ENCODE measurements at places on chromosomes 11 and 22.
A peak's percentile ranks its signal among the peaks of the same experiment; 100 is the strongest.

- no peak for DNase-seq
These were observed 68.9 kb downstream of the C22orf31 start for GRCh38 chr22:28992565-28993356.

- DNase-seq, result no peak
These were observed 84.8 kb downstream of the SNX19 start for GRCh38 chr11:130831506-130831905.

DNA sequence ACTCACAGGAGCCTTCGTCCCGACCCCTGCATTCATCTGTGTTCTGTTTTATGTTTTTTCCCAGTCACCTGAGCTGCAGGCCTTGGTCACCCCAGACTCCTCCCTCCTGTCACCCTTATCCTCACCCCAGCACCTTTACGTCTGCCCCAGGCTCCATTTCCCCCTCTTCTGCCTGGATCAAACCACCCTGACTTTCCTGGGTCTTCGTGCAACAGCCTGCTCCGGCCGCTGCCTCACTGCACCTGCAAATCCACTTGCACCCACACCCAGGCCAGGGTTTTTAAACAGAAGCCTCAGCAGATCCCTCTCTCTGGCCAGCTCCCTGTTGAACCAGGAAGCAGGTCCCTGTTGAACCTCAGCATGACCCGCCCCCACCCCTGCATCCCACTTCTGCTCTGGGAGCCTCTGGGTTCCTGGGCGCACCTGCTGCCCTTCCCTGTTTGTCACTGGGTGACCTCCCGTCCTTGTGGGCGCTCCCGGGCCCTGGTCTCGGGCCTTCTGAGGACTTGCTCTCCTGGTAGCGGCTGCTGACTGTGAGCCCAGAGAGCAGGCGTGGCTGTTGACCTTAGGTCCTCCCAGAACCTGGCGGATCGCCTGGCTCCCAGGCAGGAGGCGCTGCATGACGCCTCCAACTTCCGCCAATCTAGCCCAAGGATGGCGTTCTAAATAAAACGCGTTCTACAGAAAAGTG is 12.8 kb downstream of the MAPK8IP2 start:
- DNase-seq, result no peak

DNA sequence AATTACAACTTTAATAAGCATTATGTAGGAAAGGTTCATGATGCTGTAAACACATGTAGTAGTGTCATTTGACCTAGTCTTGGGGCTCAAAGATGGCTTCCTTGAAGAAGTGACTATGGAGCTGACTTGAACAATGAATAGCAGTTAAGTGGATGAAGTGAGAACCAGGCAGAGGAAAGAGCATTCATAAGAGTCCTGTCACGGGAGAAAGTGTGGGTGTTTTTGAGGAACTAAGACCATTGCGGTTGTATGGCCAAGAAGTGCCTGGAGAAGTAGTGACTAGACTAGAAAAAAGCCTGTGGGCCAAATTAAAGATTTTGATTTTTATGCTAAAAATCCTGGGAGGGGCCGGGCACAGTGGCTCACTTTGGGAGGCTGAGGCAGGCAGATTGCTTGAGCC is 7.2 kb upstream of the IL18BP start:
- no peak for DNase-seq

DNA sequence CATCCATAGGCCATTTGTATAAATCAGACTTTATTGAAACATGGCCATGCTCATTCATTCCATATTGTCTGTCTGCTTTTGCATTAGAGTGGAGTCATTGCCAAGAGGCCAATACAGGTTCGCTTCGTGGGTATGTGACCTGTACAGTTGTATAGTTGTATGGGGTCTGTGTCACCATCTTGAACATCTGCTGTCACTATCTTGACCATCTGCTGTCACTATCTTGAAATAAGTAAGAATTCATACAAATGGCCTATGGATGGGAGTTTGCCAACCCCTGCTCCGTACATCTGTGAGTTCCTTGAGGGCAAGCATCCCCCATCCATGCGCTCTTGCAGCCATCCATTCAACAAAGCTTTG is 44.4 kb upstream of the ANO1 start:
- DNase-seq, result no peak

- no peak for DNase-seq
These were observed 12.0 kb upstream of the DGKZ start for GRCh38 chr11:46335271-46335670.

DNA sequence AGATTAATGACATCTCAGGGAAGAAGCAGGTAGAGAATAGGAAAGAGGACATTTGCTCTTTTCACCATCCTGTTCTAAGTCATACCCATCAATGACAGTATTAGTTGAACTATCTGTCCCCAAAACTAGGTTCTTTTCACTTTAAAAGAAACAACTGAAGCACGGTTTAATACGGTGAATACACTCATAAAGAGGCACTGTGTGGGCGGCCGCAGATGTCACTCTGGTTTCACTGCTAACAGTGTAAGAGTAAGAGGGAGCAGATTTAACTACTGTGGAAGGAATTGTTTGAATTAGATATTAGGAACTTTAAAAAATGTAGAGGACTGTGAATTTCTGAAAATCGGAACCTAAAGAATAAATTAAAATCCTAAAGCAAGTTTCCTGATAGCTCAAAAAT is 49.5 kb downstream of the VSIG10L2 start:
- DNase-seq, result no peak

DNA sequence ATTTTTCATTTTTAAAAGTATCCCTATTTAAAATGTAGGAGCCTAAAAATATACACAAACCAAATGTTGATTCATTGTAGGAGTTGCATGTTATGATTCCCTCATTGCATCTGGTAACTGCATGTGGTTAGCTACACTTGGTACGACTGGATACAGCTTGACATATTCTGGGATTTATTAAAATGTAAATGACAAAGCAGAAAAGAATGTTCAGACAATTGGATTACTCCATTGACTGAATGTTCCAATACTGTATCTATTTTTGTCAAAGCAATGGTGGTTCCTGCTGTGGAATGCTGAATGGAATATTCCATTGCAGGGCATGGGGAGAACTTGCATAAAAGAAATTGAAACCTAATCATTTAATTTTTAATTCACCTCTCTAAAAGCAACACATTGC is 30.8 kb downstream of the BLID start:
- DNase-seq, result no peak

- DNase-seq, result no peak
These were observed 48.5 kb upstream of the TIMP3 start for GRCh38 chr22:32752816-32753520.

DNA sequence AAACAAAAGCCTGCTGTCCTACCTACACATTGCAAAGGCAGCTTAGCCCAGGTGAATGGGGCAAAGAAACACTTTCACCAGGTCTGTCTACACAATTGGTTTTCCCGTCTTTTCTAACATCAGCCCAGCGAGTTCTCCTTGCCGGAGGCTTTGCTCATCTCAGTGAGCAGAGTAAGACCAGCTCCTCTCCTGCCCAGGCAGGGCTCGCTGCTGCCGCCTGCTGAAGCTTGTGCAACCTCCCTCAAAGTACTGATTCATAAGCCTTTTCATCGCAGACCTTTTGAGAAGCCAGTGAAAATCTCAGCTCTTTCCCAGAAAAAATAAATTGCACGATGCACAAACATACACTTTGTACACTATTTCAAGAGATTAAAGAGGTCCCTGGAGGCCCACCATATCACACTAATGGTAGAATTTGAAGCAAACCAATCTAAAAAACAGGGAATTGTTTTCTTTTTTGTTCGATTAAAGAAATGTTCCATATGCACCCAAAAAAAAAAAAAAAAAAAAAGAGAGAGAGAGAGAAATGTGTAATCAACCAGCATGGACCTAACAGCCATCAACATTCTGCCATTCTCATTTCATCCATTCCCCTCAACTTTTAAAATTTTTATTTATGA is 328.1 kb upstream of the MPPED2 start:
- peak; percentile 17 for DNase-seq

DNA sequence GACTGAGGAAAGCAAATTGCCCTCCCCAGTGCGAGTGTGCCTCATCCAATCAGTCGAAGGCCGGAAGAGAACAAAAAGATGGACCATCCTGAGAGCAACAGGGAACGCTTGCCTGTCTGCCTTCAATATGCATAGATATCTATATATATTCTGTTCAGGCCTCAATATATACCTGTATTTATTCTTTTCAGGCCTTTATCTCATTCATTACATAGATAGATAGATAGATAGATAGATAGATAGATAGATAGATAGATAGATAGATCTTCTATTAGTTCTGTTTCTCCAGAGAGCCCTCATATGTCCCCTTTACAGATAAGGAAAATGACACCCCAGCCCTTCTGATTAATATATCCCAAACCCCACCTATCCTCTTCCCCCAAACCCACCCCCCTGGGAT is 55.1 kb upstream of the LMO2 start:
- no peak for DNase-seq

DNA sequence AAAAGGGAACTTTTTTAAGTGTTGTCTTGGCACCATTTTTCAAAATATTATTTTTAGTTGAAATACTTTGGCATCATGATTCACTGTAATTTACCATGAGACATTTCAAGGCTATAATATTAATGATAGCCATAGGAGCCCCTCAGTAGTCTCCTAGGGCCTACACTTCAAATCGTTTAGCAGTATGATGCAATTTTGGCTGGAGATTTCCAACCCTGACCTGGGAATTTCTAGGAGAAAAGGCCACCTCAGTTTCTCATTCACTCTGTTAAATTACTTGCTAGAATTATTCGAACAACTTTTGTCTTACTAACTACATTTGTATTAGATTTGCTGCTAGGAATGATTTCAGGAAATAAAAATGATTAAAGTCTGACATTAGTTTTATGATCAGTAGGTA is 1610.9 kb upstream of the RAG2 start:
- DNase-seq, result no peak

GRCh38 chr11:128103278-128103873 is 484.0 kb downstream of the ETS1 start:
- DNase-seq, result no peak

- no peak for DNase-seq
These were observed 70.5 kb downstream of the ETS1 start for GRCh38 chr11:128516886-128517285.

DNA sequence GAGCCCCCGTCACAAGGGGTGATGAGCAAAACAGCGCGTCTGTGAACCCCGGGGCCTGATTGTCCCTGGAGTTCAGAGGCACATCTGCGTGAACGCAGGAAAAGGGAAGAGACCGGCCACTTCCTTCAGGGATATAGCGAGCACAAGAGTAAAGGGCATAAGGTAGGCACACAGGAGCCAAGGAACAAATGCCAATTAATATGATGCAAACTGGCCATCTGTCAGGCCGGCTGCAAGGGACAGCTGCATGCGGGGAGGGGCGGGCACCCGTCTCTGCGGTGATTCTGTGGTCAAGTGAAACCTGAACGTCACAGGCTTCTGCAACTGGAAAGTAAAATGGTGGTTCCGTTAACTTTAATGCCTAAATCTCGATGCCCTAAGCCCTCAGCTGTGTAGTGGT is 64.7 kb downstream of the TRIM29 start:
- no peak for DNase-seq

- no peak for DNase-seq
These were observed 807.6 kb downstream of the BRD1 start for GRCh38 chr22:49019737-49020713.
